ENCODE measurements at places on chromosomes 11 and 22.
A peak's percentile ranks its signal among the peaks of the same experiment; 100 is the strongest.

- no peak for DNase-seq
These were observed 16.6 kb downstream of the TBC1D10A start for GRCh38 chr22:30309951-30310741.

DNA sequence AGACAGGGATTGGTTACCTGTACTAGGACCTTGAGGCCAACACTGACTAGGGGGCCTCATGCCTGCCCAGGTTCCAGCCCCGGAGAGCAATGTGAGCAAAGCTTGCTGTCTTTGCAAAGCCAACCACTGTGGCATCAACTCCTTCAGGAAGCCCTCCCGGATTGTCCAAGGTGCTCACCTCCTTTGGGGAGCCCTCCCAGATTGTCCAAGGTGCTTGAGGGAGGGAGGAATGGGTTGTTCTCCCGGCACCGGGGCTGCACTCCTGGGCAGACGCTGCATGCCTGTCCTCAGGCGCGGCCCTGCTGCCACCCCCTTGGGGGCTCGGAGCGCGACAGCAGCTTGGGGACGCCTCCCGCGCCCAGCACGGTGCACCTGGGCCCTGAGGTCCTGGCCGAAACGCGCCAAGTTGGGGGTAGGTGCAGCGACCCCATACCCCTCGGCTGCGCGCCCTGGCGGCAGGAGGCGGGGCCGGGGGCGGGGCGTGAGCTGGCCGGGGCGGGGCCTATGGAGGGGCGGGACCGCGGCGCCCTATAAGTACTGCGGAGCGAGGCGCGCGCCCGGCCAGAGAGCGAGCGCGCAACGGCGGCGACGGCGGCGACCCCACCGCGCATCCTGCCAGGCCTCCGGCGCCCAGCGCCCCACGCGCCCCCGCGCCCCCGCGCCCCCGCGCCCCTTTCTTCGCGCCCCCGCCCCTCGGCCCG, at the start of gene CD81:
CD81 (plus strand) TSS at position 560 of the 701 bp plus-strand sequence. CDS start 240 bp downstream, outside the sequence.
- peak; percentile 41 for DNase-seq

GRCh38 chr11:15989685-15990084, 366.7 kb downstream of the SOX6 start:
- DNase-seq: no peak

- no peak for DNase-seq
These were observed 420.6 kb upstream of the FAT3 start for GRCh38 chr11:91804042-91804441.

DNA sequence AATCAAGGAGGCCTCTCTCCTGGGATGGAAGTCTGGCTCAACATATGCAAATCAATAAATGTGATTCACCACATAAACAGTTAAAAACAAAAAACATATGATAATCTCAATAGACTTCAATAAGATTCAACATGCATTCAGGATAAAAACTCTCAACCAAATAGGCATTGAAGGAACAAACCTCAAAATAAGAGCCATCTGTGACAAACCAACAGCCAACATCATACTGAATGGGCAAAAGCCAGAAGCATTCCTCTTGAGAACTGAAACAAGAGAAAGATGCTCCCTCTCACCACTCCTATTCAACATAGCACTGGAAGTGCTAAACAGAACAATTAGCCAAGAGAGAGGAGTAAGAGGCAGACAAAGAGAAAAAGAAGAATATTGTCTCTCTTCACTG, 54.0 kb upstream of the SEZ6L start:
- no peak for DNase-seq

- DNase-seq: no peak
These were observed 132.1 kb downstream of the RAB38 start for GRCh38 chr11:88043149-88043548.

DNA sequence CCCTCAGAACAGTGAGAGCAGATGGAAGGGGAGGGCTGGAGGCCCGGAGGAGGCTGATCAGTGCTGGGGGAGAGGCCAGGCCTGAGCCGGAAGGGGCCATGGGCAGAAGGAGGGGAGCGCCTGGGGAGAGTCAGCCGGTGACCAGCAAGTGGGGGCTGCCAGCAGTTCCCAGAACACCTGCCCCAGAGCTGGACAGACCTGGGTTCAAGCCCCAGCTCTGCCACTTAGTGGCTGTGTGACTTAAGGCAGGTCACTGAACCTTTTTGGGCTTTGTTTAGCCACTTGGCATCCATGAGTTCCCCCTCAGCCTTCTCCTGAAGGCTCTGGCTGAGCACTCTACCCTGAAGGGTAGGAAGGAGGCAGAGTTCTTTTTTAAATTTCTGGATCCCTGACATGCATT, 17.4 kb downstream of the WNT11 start:
- DNase-seq: no peak

- DNase-seq: no peak
These were observed 31.5 kb downstream of the CD44 start for GRCh38 chr11:35170503-35170902.

GRCh38 chr11:62008193-62008592, 40.8 kb upstream of the FTH1 start:
- no peak for DNase-seq

- no peak for DNase-seq
These were observed 86.2 kb downstream of the GALNT18 start for GRCh38 chr11:11535611-11536010.

- DNase-seq: no peak
These were observed 73.0 kb downstream of the RAB30 start for GRCh38 chr11:82998697-82999096.

- peak; percentile 71 for DNase-seq
These were observed 2.4 kb upstream of the RANGAP1 start for GRCh38 chr22:41288245-41288946.

- DNase-seq: no peak
These were observed 250.3 kb downstream of the TBC1D22A start for GRCh38 chr22:47012589-47013370.

DNA sequence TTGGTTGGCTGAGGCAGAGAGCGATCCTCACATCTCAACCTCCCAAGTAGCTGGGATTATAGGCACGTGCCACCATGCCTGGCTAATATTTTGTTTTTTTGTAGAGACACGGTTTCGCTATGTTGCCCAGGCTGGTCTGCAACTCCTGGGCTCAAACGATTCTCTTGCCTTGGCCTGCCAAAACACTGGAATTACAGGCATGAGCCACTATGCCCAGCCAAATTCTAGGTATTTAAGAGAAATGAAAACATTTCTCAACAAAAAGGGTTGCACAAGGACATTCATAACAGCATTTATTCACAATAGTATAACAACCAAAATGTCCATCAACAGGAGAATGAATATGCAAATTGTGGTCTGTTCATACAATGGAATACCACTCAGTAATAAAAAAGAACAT, 31.7 kb upstream of the RBX1 start:
- DNase-seq: no peak

GRCh38 chr11:131615611-131616010, 245.2 kb downstream of the NTM start:
- no peak for DNase-seq

GRCh38 chr22:24982301-24983056, 30.0 kb downstream of the KIAA1671 start:
- no peak for DNase-seq

DNA sequence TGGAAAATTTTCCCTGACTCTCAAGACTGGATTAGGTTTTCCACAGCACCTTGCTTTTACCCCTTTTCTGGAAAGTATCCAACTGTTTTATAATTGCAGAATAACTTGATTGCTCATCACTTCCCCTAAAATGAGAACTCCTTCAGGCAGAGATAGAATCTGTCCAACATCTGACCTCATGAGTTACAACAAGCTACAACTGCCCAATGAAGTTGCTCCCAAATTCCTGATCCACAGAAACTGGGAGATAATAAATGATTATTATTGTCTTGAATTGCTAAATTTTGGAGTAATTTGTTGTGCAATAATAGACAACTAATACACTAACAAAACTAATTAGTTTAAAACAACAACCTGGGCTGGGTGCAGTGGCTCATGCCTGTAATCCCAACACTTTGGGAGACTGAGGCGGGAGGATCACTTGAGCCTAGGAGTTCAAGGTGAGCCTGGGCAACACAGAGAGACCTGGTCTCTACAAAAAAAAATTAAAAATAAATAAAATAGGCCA, 10.0 kb upstream of the CCDC83 start:
- DNase-seq: no peak

DNA sequence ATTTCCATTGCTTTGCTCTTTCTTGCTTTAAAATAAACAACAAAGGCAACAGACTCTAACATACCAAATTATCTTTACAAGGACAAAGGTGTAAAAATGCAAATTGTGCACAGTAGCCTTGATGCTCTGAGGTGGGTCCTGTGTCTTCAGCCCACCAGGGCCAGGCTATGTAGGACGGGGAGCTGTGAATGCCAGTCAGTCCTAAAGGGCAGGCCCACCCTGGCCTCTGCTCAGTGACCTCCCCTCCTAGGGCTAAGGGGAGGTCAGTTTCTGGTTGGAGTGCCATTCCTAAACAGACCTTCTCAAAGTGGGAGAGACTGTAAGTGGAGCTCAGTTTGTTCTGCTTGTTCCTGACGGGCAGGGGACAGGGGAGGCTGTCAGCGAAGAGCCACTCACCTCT, 78.0 kb upstream of the SUSD2 start:
- no peak for DNase-seq

- no peak for DNase-seq
These were observed 22.0 kb upstream of the PHF21A start for GRCh38 chr11:46143049-46143806.

GRCh38 chr11:109729761-109730160, 307.8 kb downstream of the C11orf87 start:
- DNase-seq: no peak

DNA sequence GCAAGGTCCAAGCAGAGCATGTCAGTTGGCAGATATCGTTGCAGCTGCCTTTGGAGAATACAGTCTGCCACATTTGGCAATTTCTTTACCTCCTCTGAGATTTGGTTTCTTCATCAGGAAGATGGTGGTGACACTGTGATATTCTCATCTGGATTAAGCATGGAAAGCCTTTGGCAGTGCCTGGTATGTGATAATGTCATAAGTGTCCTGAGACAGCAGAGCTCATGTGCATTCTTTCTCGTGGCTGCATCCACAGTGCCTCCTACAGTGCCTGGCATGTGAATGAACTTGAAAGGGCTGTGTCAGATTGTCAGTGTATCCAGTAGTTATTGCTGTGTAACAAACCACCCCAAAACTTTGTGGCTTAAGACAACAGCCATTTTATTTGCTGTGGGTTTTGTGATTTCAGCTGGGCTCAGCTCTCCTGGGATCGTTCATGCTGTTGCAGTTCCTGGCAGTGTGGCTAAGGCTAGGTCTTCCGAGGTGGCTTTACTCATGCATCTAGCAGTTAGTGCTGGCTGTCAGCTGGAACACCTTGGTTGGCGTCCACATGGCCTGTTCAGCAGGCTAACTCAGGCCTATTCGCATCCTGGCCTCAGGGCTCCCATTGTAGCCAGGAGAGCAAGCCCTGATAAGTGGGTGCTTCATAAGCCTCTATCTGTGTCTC, 35.7 kb upstream of the MICAL2 start:
- peak; percentile 46 for DNase-seq

DNA sequence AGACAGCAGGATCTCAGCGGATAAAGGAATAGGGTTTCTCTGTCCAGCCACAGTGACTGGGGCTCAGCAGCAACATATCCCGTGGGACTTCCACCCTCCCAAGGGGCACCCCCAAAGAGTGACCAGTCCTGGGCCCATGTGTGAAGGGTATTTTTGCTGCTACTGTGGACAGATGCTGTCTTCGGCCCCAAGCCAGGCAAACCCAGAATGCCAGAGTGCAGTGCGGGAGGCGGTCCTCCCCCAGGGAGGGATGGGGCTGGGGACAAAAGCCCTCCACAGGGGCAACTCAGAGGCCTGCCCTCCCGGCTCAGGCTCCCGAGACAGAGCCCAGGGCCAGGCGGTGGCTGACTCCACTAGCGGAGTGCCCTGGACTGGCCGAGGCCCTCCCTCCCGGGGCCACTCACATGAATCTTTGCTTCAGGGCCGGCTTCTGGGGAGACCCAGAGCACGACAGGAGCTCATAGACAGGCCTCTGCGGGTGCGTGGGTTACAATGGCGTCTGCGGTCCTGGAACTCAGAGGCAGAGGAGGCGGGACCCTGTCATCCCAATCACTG, 34.7 kb upstream of the WNT7B start:
- no peak for DNase-seq

- no peak for DNase-seq
These were observed 1.5 kb downstream of the TNNT3 start for GRCh38 chr11:1920909-1921573.

DNA sequence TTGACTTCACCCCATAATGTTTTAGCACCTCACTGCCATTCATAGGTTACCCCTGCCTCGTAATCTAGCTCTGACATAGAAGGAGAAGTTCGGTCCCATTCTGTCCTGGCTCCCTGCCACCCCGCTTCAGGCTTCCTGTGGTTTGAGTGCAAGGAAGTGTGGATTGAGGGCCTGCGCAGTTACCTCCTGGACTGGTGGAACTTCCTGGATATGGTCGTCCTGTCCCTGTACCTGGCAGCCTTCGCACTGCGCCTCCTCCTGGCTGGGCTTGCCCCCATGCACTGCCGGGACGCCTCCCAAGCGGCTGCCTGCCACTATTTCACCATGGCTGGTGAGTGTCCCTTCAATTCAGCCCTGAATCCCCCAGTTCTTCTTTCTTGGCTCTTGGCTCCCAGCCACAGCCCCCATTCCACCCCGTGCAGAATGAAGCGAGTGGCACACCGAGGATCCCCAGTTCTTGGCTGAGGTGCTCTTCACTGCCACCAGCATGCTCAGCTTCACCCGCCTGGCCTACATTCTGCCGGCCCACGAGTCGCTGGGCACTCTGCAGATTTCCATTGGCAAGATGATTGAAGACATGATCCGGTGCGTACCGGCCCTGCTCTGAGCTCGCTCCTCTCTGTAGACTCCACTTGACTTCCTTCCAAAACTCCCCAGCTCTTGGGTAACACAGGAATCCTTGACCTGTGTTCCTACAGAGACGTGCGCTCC, 15.4 kb downstream of the ART5 start:
- no peak for DNase-seq

All from A549 (cell line).